ENCODE measurements at places on chromosomes 12 and 14. TPM values are rescaled to one million over a fixed set of nuclear protein-coding genes. Genes with fewer than 3 reads are reported as not detected.

The IAPP gene
- total RNA-seq: not detected

- DNase-seq: peak; percentile 56
- peak overlapping the region; percentile 8 for H3K27ac ChIP-seq
- no peak overlapping the region for H3K4me3 ChIP-seq
- peaks cover 8% of the 10 kb centered on the region for H3K36me3 ChIP-seq
- peaks cover 13% of the 10 kb centered on the region for H3K4me1 ChIP-seq
These were observed 76.5 kb downstream of the TGFB3 start for GRCh38 chr14:75905147-75905904.

The CPNE6 gene
- total RNA-seq: not detected

DNA sequence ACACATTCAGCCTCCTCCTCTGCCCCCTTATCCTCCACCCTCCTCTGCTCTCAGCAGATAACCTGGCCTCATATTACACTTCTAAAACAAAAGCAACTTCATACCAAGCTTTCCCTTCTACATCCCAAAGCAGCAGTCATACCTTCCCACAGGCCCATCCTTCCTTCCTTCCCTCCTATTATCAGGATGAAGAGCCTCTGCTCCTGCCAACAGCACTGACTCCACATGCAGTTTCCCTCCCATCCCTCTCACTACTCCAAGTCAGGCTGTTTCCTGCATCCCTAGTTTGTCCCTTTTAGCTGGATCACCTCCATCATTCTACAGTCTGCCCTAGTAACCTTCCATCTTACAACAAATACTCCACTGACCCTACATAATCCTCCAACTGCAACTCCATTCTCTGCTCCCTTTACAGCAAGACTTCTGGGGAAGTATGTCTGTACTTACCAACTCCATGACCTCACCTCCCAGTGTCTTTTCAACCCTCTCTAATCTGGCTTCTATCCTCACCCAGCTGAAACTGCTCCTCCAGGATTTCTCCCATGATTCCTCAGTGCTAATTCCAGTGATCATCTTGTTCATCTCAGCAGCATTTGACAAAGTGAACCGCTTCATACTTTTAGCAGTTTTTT lies 4.9 kb upstream of the YEATS4 start:
- H3K27ac ChIP-seq: no peak overlapping the region
- H3K36me3 ChIP-seq: no peaks in the 10 kb centered on the region
- H3K4me3 ChIP-seq: no peak overlapping the region

The POLE2 gene
- total RNA-seq: 6.4 TPM

The CCDC88C gene
- total RNA-seq: 41.8 TPM

The TRPV4 gene
- 3.2 TPM for total RNA-seq

The MGAT4C gene
- 0.20 TPM for total RNA-seq

The CABP1 gene
- total RNA-seq: 0.38 TPM

DNA sequence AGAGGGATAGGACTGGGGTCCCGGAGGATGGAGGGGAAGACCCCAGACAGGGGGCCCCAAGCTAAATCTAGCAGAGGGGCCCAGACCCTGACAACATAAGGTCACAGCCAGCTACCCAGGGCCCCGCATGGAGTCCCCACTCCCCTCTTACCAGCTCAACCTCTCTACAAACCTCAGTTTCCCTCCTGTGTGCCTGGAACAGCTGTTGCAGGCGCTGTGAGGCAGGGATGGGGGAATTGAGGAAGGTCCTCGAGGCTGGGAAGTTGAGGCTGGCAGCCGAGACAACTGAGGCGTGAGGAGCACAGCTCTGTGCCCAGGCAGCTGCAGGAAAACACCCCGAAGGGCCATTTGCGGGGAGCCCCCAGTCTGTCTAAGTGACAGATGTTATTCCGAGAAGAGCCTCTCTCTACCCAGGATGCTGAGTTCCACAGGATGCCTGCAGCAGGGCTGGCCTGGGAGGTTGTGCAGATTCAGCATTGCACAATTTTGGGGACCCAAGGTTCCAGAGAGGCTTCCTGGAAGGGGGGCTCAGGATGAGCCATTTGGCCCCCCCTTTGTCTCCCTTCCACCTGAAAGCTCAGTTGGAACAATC lies 42.7 kb upstream of the NCOR2 start:
- peaks cover 13% of the 10 kb centered on the region for H3K27me3 ChIP-seq
- H3K27ac ChIP-seq: no peak overlapping the region
- DNase-seq: no peak
- H3K36me3 ChIP-seq: no peaks in the 10 kb centered on the region
- H3K4me3 ChIP-seq: no peak overlapping the region

GRCh38 chr12:70070494-70071007 lies 172.7 kb upstream of the CNOT2 start:
- no peaks in the 10 kb centered on the region for H3K4me1 ChIP-seq
- no peaks in the 10 kb centered on the region for H3K27me3 ChIP-seq
- H3K4me3 ChIP-seq: no peak overlapping the region
- H3K36me3 ChIP-seq: no peaks in the 10 kb centered on the region
- no peak for DNase-seq

DNA sequence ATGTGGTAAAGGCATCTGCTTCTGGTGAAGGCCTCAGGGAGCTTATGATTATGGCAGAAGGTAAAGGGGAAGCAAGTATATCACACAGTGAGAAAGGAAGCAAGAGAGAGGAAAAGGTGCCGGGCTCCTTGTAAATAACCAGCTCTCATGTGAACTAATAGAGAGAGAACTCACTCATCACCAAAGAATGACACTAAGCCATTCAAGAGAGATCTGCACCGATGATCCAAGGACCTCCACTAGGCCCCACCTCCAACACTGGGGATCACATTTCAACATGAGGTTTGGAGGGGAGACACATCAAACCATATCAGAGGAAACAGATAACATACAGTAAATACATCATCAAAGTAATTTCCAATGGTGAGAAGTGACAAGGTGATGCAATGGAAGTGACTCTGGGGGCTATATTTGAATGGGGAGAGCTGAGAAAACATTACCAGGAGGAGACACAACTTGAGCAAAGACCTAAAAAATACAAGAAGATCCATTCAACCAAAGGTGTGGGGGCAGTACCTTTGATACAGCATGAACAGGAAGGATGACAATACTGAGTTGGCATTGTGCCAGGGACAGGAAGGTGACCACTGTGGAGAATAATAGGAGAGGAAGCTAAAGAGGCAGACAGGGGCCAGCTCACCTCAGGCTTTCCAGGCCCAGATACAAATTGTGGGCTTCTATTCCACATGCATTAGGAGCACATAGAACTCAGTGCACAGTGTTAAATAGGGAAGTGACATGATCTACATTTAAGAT lies 134.4 kb upstream of the GRIP1 start:
- no peak overlapping the region for H3K27ac ChIP-seq
- H3K4me1 ChIP-seq: no peaks in the 10 kb centered on the region
- H3K36me3 ChIP-seq: no peaks in the 10 kb centered on the region
- no peak for DNase-seq

GRCh38 chr14:103207388-103208072 lies 84.3 kb downstream of the TNFAIP2 start:
- peaks cover 6% of the 10 kb centered on the region for H3K4me1 ChIP-seq
- DNase-seq: no peak
- no peaks in the 10 kb centered on the region for H3K36me3 ChIP-seq
- H3K4me3 ChIP-seq: peak overlapping the region; percentile 25

DNA sequence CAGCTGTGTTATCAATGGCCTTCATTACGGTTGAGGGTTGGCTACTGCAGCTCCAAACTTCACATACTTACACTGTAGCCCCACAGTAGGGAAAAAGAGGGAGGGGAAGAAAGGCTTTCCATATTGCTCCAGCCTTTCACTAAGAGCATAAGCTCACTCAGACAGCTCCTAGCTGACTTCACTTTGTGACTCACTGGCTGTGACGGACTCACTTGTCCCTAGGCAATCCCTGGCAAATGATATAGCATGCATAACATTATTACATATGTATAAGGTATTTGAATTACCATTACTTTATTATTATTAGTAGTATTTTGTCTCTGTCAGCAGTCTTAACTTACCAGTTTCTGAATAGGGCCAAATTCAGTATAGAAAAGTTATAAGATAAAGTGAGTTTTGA lies 350.7 kb downstream of the RMST start:
- no peak for DNase-seq
- no peaks in the 10 kb centered on the region for H3K4me1 ChIP-seq
- H3K27me3 ChIP-seq: no peaks in the 10 kb centered on the region
- H3K4me3 ChIP-seq: no peak overlapping the region

DNA sequence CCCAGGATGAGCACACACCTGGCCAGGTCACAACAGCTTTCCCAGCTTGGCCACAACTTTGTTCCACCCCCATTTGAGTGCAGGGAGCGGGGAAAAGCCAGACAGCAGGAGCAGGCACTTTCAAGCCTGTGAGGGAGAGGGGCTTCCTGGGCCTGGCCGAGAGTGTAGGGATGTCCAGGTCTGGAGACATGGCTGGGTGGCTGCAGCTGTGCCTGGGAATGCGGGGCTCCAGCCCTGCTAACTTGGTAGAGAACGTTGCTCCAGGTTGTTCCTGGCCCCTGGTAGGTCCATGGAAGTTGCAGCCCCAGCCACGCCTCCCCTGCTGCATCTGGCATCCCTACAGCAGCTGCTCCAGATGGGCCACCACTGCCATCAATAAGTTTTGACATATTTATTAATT lies 738.5 kb downstream of the SLC6A15 start:
- H3K36me3 ChIP-seq: no peaks in the 10 kb centered on the region
- H3K4me3 ChIP-seq: no peak overlapping the region
- H3K27ac ChIP-seq: no peak overlapping the region
- no peaks in the 10 kb centered on the region for H3K4me1 ChIP-seq

The ATXN2 gene
- 60.9 TPM for total RNA-seq

GRCh38 chr14:65179918-65180724 lies 77.8 kb upstream of the MAX start:
- peaks cover 12% of the 10 kb centered on the region for H3K4me1 ChIP-seq
- no peaks in the 10 kb centered on the region for H3K36me3 ChIP-seq
- DNase-seq: no peak
- H3K27me3 ChIP-seq: no peaks in the 10 kb centered on the region
- no peak overlapping the region for H3K27ac ChIP-seq

- no peaks in the 10 kb centered on the region for H3K27me3 ChIP-seq
- H3K27ac ChIP-seq: no peak overlapping the region
These were observed 29.9 kb downstream of the JAG2 start for GRCh38 chr14:105138551-105139111.

The SOAT2 gene
- not detected for total RNA-seq

- no peaks in the 10 kb centered on the region for H3K27me3 ChIP-seq
- no peaks in the 10 kb centered on the region for H3K36me3 ChIP-seq
- H3K4me1 ChIP-seq: no peaks in the 10 kb centered on the region
- DNase-seq: no peak
- H3K27ac ChIP-seq: no peak overlapping the region
These were observed 52.6 kb downstream of the GPHB5 start for GRCh38 chr14:63266106-63266505.

The SERPINA12 gene
- total RNA-seq: not detected

- no peaks in the 10 kb centered on the region for H3K27me3 ChIP-seq
- no peaks in the 10 kb centered on the region for H3K4me1 ChIP-seq
- no peak overlapping the region for H3K27ac ChIP-seq
- H3K36me3 ChIP-seq: no peaks in the 10 kb centered on the region
- no peak for DNase-seq
- H3K4me3 ChIP-seq: no peak overlapping the region
These were observed 29.8 kb downstream of the SCFD1 start for GRCh38 chr14:30651937-30652336.

- no peaks in the 10 kb centered on the region for H3K4me1 ChIP-seq
- peak overlapping the region; percentile 33 for H3K4me3 ChIP-seq
- H3K27ac ChIP-seq: no peak overlapping the region
These were observed 3.3 kb upstream of the POP5 start for GRCh38 chr12:120584343-120585149.

DNA sequence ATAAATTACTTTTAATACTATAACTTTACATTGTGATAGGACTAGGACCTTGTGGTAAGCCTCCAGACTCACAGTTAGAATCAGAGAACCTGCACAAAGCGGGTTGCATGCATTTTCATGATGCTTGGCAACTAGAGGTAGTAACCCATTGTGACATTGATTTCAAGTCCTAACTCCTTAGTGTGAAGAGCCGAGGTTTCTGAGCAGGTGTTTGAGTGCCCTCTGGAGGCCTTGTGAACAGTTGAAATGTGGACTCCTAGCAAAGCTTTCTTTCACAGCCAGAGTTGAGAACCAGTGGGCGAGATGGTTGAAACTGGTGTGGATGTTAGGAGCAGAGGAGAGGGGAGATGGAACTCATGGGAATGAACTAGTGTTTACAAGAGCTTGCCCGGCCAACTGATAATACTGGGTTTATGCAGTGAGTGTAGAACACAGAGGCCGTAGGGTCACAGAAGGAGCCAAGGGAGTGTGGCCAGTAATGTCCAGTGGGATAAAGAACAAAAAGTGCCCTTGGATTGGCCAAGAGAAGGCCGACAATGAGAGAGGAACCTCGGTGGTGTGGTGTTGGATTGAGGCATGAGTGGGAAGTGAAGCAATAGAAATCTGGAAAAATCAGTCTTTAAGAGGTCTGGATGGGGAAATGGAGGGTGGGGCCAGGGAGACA lies 10.9 kb downstream of the ZNF664 start:
- no peaks in the 10 kb centered on the region for H3K27me3 ChIP-seq
- peaks cover 6% of the 10 kb centered on the region for H3K4me1 ChIP-seq
- no peak overlapping the region for H3K27ac ChIP-seq
- DNase-seq: peak; percentile 69

The KRT82 gene
- not detected for total RNA-seq
